ENCODE measurements at places on chromosomes 12 and 14.

DNA sequence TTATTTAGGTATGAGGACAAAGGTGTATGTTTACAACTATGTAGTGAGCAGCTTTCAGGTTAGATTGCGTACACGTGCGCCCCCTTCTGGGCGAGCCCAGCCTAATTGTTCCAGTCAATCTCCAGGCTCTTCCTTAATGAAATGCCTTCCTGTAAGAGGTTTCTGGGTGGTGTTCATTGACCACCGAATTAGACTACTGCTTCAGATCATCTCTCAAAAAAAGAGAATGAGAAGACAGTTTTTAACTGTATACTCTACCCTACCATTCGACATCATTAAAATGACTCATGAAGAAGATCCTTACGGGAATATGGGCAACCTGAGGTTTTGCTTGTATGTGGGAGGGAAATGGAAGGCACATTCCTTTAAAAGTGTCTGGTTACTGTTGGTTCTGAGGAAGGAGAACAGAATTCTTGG, 2.1 kb downstream of the LUM start:
- DNase-seq: peak; percentile 7

- no peak for DNase-seq
Observed at GRCh38 chr14:74584951-74585350, 27.1 kb downstream of the LTBP2 start.

DNA sequence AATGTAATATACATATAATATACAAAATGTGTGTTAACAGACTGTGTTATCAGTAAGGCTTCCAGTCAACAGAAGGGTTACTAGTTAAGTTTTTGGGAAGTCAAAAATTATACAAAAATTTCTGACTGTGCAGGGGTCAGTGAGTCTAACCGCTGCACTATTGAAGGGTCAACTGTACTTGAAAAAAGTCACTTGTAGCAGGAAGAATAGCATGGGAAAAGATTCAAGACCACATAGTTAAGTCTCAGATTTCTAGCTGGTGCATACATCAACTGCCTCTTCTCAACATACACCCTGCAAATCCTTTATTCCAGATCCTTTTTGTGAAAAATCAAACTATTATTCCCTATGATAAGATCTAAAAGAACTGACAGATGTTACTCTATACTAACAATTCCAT, 5.9 kb downstream of the EPS8 start:
- DNase-seq: no peak

DNA sequence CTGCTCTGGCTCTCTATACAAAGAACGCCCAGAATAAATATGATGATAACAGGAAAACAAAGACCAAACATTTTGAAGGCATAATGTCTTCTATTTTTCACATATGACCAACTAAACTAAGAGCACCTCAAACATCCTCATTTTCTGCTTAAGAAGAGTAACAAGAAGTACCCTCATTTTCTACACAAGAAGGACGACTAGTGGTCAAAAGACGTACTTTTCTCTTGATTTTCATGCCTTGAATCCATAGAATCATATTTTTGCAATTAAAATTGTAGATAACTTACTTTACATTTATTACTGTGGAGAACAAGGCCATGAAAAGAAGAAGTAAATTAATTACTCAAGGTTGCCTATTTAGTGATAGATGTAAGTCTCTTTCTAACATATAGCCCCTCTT, 358.6 kb downstream of the DUSP6 start:
- peak; percentile 21 for DNase-seq

DNA sequence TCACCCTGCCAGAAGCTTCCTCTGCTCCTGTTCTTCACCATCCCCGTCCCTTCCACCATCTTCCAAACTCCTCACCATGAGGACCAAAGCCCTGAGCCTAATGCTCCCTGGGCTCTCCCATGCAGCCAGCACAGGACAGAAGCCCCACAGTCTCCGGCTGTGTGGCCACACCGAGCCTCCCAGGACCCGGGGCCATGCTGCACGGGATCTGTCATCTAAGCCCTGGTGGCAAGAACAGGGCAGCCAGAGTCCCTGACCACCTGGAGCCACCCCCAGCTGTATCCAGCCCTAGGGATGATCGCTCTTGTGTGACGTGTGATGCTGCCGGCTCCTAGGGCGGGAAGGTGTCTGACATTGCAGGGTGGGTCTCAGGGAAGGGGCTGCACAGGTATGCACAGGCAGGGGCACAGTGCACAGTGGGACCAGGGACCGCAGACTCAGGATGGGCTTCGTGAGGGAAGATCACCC, 8.1 kb downstream of the TMEM179 start:
- no peak for DNase-seq

DNA sequence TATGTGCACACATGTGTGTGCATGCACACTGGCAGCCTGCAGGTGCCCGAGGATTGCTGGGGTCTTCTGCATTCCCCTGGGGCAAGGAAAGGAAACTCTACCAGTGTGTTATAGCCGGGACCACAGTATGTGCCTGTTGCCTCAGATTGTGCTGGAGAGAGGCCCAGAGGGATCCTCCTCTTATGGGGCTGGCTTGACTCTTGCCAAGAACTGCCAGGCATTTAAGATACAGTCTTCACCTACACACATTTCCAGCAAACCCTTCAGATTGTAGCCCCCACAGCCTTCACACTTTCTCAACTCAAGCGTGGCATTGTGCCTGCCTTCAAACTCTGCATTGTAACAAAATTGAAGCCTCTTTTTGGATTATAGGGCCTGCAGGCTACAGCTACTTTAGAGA, 176.7 kb upstream of the DYRK2 start:
- DNase-seq: no peak

GRCh38 chr12:868722-869121, 80.8 kb downstream of the RAD52 start:
- DNase-seq: no peak

DNA sequence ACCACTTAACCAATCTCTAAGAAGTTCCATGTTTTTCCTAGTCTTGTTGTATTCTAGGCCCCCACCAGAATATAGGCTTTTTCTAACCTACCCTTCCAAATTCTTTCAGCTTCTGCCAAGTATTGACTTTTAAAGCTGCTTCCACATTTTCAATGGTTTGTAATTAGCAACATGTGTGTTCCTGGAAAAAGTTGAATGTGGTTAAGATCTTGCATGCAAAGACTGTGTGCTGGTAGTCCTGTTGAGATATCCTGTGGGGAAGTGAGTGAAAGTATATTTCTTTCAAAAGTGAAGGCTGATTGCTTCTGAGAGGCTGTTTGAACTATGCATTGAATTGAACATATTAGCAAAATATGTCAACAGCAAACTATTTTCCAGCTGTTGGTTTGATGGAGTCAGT, 646 bp upstream of the OR6C4 start:
- no peak for DNase-seq

DNA sequence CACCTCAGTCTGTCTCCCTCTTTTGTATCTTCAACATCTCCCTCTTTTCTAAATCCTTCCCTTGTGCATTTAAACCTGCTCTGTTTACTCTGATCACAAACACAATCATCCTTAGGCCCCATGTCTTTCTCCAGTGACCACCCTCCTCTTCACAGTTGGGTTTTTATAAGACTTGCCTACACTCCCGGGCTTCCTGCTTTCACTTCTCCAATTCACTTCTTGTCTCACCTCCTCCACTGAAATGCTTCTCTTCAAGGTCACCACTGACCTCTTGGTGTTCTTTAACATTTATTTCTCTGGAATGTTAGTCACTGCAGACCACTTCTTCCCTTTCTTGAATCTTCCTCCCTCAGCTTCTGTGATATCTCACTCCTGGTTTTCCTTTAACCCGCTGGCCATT, 8.7 kb upstream of the SMCO2 start:
- no peak for DNase-seq
